Left kidney (tissue), 8 donors: ENCODE measurements at places on chromosomes 3 and 15. TPM values are rescaled to one million over a fixed set of nuclear protein-coding genes. Genes with fewer than 3 reads are reported as not detected.

The ADPRH gene
- 6.3 TPM for polyA plus RNA-seq

GRCh38 chr3:151135541-151136337 lies 50.3 kb downstream of the MED12L start:
- no peak for DNase-seq

- DNase-seq, result no peak
Observed at GRCh38 chr3:57133157-57133556, 32.0 kb downstream of the IL17RD start.

The FETUB gene
- 0.28 TPM for polyA plus RNA-seq

The RPL39L gene
- polyA plus RNA-seq, result 18.6 TPM

The LDHAL6B gene
- 0.23 TPM for polyA plus RNA-seq

DNA sequence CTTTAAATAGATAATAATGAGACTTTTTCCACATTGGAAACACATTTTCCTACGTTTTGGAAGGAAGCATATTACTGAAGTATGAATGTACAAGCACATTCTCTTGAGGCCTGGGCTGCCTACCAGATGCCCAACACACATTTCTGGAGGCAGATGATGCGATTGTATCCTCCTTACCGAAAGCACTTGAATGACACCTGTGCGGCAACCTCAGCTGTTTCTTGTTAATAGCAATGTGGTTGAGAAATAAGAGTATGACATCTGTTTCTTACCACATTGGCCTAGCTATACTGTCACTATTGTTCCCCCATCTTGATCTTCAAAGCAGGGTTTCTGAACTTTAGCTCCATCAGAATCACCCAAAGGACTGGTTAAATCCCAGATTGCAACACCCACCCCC lies 84.8 kb downstream of the ARPP21 start:
- DNase-seq, result no peak

- no peak for DNase-seq
Observed at GRCh38 chr3:8307545-8308110, 194.0 kb upstream of the LMCD1 start.

GRCh38 chr3:79587150-79587549 lies 180.6 kb downstream of the ROBO1 start:
- no peak for DNase-seq

The ADAMTS7 gene
- polyA plus RNA-seq, result 21.4 TPM
